ENCODE measurements at places on chromosomes 11 and 22.

DNA sequence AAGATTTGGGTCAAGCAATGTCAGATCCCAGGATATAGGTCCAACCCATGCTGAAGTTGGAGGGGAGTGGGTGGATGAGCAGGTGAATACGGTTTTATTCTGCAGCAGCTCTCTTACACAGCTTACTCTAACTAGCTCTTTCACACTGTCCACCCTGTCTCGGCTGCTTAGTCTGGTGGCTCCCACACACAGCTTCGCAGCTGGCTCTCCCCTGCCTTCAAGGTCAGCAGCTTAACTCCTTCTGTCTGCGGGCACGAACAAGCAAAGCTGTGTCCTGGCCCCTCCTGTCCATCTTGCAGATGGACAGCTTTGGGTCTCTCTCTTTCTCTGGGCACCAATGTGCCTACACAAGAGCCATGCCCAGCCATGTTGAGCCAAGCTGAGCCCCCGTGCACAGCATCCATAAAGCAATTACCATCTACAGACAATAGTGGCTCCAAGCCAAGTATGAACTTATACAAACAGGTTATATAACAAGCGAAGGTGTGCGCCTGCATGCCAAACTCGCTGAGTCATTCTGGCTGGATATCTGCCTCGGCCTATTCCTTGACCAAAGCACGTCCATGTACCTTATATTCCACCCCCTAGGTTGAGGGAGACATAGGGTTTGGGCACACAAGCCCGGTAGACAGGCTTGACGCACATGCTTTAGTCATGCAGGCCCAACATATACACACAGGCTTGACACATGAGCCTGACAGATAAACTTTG, 1307.8 kb upstream of the RAG2 start:
- peak; percentile 16 for DNase-seq

- DNase-seq = no peak
Measured at GRCh38 chr11:68311160-68312116, 953 bp upstream of the LRP5 start.

- no peak for DNase-seq
Measured at GRCh38 chr11:120514541-120515121, 3.1 kb downstream of the GRIK4 start.

GRCh38 chr22:46774253-46774979, 12.0 kb downstream of the TBC1D22A start:
- no peak for DNase-seq

DNA sequence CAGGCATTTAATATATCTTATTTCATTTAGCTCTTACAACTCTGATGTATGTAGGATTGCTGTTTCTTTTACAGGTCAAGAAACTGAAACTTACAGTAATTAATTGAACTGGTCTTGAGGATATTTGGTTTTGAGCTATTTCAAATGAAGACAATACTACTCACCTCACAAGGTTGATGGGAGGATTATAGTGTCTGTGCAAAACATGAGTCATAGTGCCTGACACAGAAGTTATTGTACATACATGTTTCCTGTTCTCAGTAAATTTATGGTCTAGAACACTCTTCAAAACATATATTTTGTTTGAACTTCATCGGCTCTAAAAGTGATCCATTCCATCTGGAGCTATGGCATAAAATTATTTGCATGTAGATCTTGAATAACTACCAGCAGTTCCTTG, 61.9 kb downstream of the CECR2 start:
- DNase-seq = no peak

GRCh38 chr11:62146476-62147200, 22.8 kb downstream of the INCENP start:
- DNase-seq = no peak

- DNase-seq = no peak
Measured at GRCh38 chr22:23622634-23623033, 9.5 kb downstream of the DRICH1 start.

DNA sequence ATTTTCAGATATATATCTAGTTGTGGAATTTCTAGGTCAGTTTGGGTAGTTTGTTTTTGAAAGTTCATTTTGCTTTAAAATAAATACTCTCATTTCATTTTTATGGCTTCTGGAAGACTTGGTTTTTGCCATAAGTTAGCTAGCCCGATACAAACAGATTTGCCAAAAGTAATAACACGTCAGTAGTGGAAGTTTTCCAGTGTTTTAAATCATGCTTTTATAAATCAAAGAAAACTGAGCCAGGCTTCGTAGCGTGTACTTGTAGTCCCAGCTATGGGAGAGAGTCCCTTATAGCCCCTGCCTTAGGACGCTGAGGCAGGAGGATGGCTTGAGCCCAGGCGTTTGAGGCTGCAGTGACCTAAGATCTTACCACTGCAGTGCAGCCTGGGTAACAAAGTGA, 21.7 kb upstream of the MICALL1 start:
- no peak for DNase-seq

- DNase-seq = no peak
Measured at GRCh38 chr22:48054596-48054995, 1292.1 kb downstream of the TBC1D22A start.

GRCh38 chr22:44664149-44664548, 37.9 kb upstream of the PRR5 start:
- DNase-seq = peak; percentile 34

DNA sequence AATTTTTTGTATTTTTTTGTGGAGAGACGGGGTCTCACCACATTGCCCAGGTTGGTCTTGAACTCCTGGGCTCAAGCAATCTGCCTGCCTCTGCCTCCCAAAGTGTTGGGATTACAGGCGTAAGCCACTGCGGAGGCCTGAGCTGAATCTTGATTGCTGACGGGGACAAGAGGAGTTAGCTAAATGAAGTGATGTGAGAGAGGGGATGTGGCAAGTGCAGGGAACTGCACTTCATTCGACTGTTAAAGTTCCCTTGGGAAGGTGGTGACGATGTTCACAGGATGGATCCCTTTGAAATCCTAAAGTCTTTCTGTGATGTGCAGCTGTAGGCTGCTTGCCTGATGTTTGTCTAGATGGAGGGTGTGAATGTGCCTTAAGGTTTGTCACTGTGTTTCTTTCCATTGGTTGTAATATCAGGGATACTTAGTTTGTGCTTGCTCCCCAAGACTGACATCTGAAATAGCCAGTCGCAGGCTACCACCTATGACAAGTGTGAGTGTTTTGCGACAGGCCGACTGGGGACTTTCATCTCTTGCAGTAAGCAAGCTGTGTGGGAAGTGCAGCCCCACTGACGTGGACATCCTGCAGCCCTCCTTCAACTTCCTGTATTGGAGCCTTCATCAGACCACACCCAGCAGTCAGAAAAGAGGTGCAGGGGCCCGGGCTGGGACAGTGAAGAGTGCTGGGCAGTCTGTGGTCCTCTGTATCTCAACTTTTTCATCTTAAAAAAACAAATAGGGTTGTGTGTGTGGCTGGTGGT, 19.6 kb upstream of the CCDC134 start:
- no peak for DNase-seq

GRCh38 chr11:68342459-68343158, 30.2 kb downstream of the LRP5 start:
- DNase-seq = peak; percentile 14

GRCh38 chr22:23781511-23782183, 5.1 kb upstream of the SMARCB1 start:
- peak; percentile 28 for DNase-seq

DNA sequence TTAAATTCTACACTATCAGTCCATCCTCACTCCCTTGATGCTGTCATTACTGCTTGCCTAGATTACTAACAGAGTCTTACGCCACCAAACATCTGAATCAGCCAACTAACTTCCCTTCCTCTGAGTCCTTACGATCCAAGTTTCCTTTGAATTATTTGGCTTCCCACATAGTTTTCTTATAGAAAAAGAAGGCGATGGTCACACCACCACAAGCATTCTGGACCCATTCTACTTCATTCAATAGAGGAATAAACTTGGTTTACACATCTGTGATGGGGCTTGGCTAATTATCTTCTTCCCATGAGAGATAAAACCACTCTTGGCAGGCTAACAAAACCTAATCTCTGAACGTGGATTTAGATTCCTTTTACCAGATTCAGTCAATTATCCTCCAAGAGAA, 35.0 kb downstream of the INTS4 start:
- DNase-seq = no peak

GRCh38 chr11:70549796-70550195, 151.5 kb downstream of the CTTN start:
- no peak for DNase-seq

GRCh38 chr11:394034-394857, at the start of gene PKP3:
Gene PKP3, plus strand, starts transcription at chr11:394209. Its CDS starts 84 bp downstream, at chr11:394293.
- no peak for DNase-seq

DNA sequence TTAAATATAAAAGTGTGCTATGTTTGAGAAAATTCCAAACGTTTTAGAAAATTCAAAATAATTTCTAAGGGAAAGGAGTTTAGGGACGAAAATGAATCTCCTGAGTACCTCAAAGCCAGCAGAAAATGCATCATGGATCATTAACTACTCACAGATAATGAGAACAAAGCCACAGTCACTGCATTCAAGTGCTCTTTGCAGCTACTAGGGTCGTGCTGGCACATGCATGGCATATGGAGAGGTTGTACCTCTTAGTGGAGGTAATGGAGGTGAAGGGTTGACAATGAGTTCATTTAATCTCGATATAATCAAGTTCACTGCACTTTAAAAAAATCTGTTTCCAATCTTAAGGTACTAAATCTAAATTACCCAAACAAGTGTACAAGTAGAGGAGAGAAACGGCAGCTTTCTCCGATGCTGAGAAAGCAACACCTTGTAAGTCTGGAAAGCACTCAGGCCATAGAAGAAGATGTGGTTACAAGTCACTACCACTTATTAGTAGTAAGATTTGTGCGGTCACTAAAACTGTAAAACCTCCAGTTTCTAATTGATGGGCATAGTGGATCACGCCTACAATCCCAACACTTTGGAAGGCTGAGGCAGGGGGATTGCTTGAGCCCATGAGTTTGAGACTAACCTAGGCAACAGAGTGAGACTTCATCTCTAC, 261.1 kb upstream of the ANO3 start:
- DNase-seq = no peak

DNA sequence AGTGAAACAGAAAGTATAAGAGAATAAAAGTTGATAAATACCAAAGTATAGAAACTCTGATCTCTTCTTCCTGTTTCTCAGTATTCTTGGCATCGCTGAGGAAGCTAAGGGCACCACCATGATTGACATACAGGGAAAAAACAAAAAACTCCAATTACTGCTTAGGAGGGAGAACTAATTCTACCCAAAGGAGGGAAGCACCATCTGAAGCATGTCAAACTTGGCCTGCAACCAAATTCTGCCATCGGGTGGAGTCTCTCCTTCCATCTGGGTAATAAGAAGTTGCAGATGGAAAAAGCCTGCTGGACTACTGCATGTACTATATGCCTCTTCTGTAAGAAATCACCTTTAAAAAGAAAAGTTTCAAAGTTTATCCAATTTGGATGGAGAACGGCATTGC, 30.5 kb upstream of the PPP2R1B start:
- DNase-seq = no peak

- DNase-seq = no peak
Measured at GRCh38 chr22:38153821-38154562, 27.6 kb downstream of the PLA2G6 start.

DNA sequence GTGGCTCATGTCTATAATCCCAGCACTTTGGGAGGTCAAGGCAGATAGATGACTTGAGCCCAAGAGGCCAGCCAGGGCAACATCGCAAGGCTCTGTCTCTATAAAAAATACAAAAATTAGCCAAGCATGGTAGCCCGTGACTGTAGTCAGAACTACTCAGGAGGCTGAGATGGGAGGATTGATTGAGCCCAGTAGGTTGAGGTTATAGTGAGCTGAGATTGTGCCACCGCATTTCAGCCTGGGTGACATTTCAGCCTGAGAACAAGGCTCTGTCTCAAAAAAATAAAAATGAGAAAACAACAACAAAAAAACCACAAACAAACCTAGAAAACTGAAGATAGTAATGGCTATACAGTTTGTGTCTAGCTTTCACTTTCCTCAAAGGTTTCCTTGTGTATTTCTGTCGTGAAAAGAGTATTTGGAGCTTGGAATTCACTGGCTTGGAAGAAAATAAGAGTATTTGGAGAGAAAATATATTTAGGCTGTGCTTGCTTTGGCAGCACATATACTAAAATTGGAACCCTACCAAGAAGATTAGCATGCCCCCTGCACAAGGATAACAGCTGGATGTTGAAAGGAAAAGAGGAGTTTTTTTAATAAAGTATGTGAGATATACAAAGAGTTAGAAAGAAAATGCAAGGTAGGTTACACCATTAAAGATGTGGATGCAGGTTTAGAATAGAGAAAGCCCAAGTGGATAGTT, 3.9 kb upstream of the BIRC3 start:
- DNase-seq = peak; percentile 24

GRCh38 chr22:37260155-37260795, 16.2 kb upstream of the RAC2 start:
- DNase-seq = no peak

GRCh38 chr11:124195189-124195734, 12.1 kb downstream of the OR10D3 start:
- DNase-seq = peak; percentile 62

GRCh38 chr11:71283971-71284441, 31.6 kb upstream of the SHANK2 start:
- DNase-seq = peak; percentile 26

GRCh38 chr11:18650859-18651557, 16.9 kb upstream of the SPTY2D1 start:
- DNase-seq = peak; percentile 69

- DNase-seq = no peak
Measured at GRCh38 chr11:27022659-27023251, 17.9 kb upstream of the BBOX1 start.

DNA sequence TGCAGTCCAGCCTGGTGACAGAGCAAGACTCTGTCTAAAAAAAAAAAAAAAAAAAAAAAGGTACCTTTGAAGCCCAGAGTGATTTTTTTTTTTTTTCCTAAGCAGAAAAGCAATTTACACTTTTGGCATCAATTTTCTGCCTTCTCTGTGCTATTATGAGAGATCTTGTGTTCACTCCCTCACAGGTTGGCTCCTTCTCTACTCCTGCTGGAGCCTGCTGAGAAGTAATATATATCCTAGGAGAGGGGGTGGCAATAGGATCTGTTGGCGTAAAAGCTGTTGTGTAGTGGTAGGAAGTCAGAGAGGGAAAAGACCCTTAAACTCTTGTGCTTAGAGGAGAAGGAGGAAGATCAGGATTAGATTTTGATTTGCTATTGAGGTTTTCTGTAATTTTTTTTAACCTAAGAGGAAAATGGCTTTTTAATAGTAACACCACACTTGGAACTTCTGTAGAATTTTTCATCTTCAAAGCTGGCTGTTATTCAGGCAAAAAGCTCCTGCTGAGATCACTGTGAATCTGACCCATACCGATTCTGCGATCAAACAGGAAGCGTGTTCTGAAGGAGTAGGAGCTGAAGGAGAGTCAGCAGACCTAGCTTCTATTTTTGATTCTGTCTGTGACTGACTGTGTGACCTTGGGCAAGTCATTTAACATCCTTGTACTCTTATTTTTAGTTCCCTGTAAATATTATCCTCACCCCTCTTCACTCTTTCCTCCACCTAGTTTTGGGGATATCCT, 77.7 kb downstream of the TRIM44 start:
- no peak for DNase-seq

GRCh38 chr22:39984006-39984405, 10.7 kb upstream of the FAM83F start:
- DNase-seq = no peak

GRCh38 chr11:2083411-2083810, 55.8 kb downstream of the IGF2 start:
- no peak for DNase-seq

GRCh38 chr11:28243061-28243460, 134.9 kb downstream of the METTL15 start:
- no peak for DNase-seq

GRCh38 chr22:25475257-25476022, 89.0 kb upstream of the GRK3 start:
- peak; percentile 81 for DNase-seq

- no peak for DNase-seq
Measured at GRCh38 chr11:64019106-64020037, 16.4 kb upstream of the FLRT1 start.

GRCh38 chr22:37220543-37220981, 8.3 kb upstream of the SSTR3 start:
- DNase-seq = no peak

Measured in kidney tubule cell (primary cell).